HT1080 (cell line): ENCODE measurements at places on chromosomes 6 and 20. TPM values are rescaled to one million over a fixed set of nuclear protein-coding genes. Genes with fewer than 3 reads are reported as not detected.

MEI4 gene
- 0.06 TPM in 1 of 2 replicates, not detected in the other for total RNA-seq

LGSN gene
- not detected in 2 replicates for total RNA-seq

NQO2 gene
- 11.2 and 12.5 TPM in 2 replicates for total RNA-seq

ADGB gene
- total RNA-seq: not detected in 2 replicates

RPN2 gene
- 206 and 231 TPM in 2 replicates for total RNA-seq

POU5F1 gene
- total RNA-seq: not detected in 2 replicates
